ENCODE measurements at places on chromosomes 3 and 15.

DNA sequence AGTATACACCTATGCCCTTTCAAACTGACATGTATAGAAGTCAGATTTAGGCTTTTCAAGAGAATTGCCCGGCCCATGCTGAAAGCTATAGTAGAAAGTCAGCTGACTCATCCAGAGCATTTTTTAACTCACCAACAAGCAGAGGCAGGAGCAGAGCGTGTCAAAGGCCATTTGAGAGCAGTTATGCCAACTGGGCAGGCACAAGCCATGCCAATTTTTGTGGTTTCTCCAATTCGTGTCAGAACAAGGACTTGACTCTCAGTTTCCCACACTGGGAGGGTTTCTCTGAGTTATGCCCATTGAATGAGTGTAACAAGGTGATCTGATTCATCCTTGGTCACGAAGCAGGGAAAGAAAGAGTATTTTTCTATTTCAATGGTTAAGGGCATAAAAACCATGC, 403.3 kb upstream of the THBS1 start:
- DNase-seq = no peak

DNA sequence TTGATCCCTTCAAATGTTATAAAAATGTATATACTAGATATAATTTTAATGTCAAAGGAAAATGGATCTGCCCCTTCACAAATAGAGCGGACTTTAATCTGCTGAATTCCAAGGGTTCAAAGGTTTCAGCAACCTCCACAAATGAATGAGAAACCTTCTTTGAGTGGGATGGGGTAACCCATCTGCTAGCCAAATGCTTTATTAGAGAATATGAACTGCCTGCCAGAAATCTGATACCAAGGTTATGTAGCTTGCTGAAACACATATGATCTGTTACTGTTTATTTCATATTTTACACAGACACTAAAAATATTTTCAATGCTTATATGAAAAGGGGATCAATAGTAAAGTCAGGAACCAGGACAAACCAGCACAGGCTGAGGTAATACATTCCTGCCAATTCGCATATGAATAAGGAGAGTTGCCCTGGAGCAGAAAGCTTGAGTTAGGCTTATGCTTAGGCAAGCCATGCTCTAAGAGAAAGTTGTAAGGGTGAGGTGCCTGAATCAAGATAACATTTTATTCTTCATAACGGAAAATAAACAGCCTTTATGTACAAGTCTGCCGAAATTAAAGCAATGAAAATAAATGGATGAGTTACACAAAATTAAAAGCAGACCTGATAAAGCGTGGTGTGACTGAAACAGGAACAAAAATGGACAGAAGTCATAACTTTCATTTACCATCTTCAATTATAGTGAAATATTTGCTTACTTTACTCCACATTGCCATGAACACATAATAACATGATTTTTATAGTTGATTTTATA, 26.5 kb downstream of the PLOD2 start:
- no peak for DNase-seq

GRCh38 chr15:99818872-99819271, 85.6 kb upstream of the LYSMD4 start:
- no peak for DNase-seq

DNA sequence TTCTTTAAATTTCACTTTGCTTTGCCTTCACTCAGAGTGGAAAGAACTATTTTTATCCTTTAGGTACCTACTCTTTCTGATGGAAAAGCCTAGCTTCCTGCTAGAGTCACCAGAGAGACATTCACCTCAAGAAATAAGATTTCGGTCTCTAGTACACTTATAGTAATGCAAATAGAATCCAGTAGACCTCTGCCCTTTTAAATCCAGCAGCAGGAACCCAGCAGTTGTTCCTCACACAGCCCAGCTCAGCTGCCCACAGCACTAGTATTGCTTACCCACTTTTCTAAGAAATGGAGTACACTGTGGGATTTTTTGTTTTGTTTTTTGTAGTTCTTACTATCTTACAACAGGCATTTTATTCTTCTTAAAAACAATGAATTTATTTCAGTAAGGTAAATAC, 497.0 kb upstream of the CCDC54 start:
- DNase-seq = no peak

GRCh38 chr3:49121132-49121736, 611 bp upstream of the USP19 start:
- DNase-seq = no peak

DNA sequence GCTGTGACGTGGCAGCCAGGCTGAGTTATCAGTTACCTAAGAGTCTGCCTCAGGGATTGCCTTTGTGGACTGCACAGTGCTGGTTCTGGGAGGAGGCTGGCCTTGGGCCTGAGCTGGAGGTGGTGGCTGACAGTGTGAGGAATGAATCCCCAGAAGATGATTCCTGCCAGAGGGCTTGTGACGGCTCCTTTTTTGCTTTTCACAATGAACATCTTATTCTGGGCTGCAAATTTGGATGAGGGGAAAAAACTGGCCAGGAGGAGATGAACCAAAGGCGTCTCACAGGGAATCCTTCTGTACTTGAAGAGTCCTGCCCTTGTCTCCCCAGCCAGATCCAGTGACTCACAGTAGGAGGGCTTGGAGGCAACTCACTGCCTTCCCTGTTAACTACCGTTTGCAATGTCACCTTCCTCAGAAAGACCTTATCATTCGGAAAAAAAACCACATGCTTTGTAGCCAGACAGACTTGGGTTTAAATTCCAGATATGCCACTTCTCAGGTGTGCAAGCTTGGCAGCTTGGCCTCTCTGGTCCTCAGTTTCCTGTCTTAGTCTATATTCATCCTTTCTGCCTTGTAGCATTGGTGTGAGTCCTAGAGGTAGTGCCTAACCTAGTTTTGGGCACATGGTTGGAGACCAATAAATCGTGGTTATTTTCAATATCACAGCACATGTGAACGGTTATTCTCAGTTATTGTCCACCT, 19.1 kb downstream of the ST6GAL1 start:
- DNase-seq = no peak

DNA sequence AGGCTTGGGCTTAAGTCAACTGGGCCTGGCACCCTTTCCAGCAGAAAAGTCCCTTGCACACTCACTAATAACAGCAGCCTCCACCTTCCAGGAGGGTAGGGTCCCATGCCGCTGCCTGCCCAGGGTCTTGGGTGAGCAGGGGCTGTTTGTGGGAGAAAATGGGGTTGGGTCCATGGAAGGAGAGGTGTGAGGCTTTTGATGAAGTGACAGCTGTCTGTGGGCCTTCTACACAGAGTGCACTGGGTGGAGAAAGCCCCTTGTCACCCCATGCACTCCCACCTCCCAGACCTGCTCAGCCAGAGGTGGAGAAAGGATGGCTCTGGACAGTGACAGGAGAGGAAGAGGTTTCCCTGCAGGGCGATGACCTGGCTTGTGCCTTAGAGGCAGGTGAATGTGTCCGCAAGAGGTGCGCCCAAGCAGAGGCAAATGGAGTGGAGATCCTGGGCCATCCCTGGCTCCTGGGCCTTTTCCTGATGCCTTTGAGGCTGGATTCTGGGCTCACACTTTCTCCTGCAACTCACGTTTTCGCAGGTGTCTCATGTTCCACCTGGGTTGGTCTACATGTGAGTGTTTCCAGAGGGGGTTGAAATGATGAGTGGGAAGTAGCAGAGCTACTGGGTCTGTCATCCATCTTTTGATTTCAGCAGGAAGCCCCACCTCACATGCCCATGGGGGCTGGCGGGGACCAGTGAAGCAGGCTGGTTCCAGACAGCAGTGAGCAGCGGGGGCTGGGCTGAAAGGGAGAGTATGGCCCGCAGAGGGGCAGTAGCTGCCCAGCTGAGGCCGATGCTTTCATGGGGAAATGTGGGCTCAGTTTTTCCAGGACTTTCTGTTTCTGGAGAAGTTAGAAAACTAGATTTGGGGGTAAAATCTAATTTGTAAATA, 85.2 kb upstream of the PRR23E start:
- no peak for DNase-seq

- no peak for DNase-seq
Measured at GRCh38 chr3:52339612-52340011, 23.5 kb downstream of the DNAH1 start.

GRCh38 chr3:65701516-65701915, 337.2 kb downstream of the MAGI1 start:
- DNase-seq = no peak

DNA sequence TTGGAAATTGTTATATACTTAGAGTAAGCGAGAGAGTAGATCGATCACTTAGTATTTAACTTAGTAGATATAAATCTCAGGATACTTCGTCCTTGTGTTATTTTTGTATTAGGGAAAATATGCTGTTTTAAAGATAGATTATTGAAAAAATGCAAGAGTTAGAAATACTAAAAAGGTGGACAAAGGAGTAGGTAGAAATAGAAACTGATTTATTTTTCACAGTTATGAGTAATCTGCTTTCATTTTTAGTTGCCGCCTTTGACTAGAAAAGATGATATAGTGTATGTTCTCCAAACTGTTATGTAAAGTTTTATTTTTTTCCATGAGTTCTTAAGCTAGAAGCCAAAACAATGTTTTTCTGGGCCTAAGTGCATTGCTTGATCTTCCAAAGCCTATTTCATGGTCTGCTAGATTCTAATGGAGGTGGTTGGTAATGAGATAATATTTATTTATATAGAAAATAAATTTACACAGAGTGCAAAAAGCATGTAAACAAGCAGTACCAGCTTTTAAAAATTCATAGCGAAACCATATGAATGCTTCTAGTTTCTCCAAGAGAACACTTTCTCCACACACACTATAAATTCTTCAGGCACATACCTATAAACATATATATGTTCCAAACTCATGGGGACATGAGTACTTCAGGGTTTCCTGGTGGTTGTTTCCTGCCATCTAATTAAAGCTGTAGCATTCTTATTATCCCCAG, 61.1 kb downstream of the DIPK2A start:
- no peak for DNase-seq

DNA sequence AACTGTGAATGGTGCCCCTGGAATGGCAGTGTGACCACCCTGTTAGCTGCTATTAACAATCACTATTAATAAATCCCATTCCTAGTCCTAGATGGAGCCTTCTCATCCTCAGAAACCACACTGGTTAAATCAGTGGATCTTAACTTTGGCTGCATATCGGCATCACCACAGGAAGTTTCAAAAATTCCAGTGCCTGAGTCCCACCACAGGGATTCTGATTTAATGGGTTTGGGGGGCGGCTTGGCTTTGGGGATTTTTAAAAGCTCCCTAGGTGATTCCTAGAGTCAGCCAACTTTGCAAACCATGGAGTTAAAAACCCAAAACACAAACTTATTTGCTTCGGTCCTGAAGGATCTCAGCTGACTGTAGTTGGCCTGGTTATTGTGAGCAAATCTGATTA, 3.1 kb downstream of the FAM107A start:
- no peak for DNase-seq

GRCh38 chr3:14647976-14648955, 3.3 kb upstream of the CCDC174 start:
- no peak for DNase-seq

DNA sequence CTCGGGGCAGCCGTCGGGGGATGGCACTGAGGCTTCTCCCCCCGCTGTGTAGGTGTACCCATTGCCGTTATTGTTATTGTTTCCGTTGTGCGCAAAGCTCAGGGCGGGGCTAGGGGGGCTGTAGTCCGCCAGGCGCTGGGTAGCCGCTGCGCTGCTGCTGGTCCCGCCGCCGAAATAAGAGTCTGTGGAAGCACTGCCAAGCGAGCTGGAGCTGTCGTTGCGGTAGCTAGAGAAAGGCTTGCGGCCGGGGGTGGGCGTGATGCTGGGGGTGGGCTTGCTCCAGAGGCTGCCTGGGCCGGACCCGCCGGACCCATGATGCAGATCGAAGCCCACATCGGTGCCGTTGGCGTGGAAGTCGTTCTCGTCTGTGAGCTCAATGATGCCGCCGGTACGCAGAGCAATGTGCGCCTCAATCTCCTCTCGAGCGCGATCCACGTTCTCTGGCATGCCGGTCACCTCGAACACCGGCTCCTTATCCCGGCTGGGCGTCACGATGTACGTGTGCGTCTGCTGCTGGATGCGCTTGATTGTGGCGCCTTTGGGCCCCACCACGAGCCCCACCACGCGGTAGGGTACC, 1.9 kb downstream of the MEX3B start:
- no peak for DNase-seq

- no peak for DNase-seq
Measured at GRCh38 chr3:189316296-189317019, 144.7 kb downstream of the TPRG1 start.

- no peak for DNase-seq
Measured at GRCh38 chr3:183158551-183159006, 4.0 kb downstream of the LAMP3 start.

DNA sequence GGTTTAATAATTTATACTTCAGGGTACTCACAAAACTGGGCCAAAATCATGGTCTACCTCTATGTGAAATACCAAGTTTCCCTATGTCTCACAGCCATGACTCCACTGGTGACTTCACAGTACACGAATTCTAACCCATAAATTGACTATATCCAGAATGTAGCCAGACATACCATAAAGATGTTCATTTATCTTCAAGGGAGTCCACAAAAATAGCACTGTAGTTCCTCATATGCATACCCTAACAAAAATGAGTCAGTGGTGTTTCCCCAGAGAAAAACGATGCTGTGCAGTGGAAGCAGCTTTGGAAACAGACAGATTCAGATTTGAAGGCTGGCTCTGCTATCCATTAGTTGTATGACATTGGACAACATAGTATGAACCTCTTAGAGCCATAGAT, 438.8 kb downstream of the FHIT start:
- no peak for DNase-seq

GRCh38 chr3:105504440-105504951, 137.8 kb downstream of the ALCAM start:
- DNase-seq = no peak

GRCh38 chr3:59547874-59548273, 498.0 kb upstream of the CFAP20DC start:
- no peak for DNase-seq

DNA sequence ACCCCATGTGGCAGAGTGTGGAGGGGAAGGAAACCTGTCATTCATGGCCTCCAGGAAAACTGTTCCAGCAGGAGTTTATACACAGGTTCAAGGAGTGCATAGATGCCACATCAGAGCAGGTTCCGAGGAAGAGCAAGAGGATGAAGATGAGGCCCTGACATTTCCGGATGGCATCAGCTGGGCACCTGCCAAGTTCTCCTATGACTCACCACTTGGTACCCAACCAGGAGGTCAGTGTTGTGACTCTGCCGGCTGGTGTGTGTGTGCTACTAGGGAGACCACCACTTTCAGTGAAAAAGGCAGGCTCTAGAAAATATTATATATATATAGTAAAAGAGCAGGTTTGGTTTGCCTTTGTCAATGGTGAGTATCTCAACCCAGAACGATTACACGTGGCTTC, 69.3 kb downstream of the NTRK3 start:
- no peak for DNase-seq

Data from esophagus squamous epithelium (tissue), 5 donors.